ENCODE measurements at places on chromosomes 16 and 17. TPM values are rescaled to one million over a fixed set of nuclear protein-coding genes. Genes with fewer than 3 reads are reported as not detected.
A peak's percentile ranks its signal among the peaks of the same experiment; 100 is the strongest.

ATXN1L gene
- total RNA-seq, result 24.9 TPM

TEKT5 gene
- total RNA-seq, result not detected

NLRC3 gene
- total RNA-seq, result 2.0 TPM

SSTR5 gene
- total RNA-seq, result 0.17 TPM

GRCh38 chr16:22370038-22370820 lies 4.2 kb downstream of the CDR2 start:
- DNase-seq, result peak; percentile 49

DNA sequence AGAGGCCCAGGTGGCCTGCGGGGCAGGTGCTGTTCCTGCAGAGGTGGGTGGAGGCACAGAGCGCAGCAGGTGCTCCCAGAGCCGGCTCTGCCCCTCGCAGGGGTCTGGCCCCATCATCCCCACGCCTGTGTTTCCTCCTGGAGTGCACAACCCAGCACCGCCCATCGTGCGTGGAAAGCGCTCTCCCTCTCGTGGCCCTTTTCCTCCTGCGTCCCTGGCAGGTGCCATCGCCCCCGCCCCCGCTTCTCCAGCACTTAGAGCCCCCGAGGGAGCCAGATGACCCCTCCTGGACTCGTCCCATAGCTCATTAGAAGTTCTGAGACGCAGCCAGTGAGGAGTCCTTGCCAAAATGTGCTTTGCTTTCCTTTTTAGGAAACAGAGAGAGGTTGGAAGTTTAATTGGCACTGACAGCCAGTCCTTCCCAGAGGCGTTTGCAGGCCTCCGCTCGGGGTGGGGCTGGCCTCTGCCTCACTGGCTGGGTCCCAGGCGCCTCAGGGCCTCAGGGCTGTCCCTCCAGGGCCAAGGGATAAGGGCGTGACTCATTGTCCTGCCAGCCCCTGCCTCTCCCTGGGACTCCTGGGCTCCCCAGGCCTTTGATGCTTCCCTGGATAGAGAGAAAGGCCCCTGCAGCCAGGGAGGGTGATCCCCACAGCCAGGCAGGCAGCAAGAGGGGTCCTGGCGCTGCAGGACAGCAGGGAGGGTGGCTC lies 32.2 kb upstream of the CHMP6 start:
- DNase-seq, result no peak

DNA sequence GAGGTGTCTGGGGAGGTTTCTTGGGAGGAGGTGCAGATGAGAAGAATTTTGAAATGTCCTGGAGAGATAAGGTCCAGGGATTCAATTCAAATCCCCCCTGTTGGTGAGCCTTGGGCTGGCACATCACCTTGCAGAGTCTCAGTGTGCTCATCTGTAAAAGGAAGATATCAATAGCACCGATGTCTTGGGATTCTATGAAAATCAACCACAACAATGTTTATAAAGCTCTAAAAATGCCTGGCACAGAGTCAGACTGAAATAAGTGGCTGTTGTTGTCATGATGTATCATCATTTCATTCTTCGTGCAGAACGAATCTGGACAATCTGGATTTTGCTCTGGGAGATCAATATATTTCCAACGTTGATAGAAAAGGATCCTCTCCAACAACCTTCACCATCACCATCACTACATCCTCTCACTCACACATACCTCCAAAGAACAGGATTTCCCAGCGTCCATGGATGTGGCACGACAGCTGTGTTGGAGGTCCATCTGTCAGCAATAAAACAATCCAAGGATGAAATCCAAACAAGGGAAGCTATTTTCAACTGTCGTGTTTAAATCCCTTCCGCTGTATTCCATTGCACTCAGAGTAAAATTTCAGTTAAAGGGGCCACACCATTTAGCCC lies 393.7 kb upstream of the DYNLRB2 start:
- no peak for DNase-seq

DNA sequence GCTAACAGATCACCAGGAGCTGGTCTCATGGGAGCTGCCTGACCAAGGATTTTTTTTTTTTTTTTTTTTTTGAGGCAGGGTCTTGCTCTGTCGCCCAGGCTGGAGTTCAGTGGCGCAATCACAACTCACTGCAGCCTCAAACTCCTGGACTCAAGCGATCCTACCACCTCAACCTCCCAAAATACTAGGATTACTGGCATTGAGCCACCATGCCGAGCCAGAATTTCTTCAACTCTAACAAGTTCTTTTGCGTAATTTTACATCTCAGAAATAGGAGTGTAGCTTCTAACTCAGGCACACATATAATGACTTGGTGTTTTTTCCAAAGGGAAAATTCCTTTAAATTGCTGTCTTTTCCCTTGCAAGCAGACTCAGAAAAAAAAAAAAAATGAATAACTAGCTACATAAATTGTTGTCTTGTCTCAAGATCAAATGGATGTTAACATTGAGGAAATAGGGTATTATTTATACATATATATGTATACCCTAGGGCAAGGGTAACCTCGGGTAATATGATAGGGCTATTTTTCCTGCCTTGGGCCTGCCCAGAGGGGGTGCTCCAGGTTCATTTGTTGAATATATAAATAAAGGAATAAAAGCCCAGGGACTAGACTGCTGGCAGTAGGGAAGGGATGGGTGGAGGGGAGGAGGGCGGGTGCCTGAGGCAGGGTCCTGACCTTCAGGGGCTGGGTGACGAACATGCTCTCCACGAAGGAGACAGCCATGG lies 42.8 kb upstream of the GCSH start:
- DNase-seq, result no peak

GRCh38 chr17:75059369-75060345 lies 12.6 kb downstream of the KCTD2 start:
- DNase-seq, result peak; percentile 81

DNA sequence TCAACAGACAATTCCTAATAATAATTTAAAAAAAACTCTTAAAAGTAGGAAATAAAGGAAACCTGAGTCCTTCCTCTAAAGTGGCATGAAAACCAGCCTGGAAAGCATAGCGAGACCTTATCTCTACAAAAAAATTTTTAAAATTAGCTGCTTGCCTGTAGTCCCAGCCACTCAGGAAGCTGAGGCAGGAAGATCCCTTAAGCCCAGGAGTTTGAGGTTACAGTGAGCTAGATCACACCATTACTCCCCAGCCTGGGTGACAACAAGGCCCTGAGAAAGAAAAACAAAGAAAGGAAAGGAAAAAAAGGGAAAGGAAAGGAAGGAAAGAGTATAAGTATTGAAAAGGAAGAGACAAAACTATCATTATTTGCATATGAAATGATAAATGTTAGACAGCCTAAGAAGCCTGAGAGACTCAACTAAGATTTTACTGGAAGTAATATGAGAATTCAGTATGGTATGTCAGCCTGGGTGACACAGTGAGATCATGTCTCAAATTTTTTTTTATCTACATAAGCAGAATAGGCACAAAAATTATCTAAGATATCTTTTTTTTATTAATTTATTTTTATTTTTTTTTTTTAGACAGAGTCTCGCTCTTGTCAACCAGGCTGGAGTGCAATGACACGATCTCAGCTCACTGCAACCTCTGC lies 113.0 kb downstream of the GOSR1 start:
- peak; percentile 14 for DNase-seq

All from dermis blood vessel endothelial cell (primary cell).